Breast epithelium (tissue), 4 donors: ENCODE measurements at places on chromosomes 13 and 19. TPM values are rescaled to one million over a fixed set of nuclear protein-coding genes. Genes with fewer than 3 reads are reported as not detected.

The SPATA13 gene
- total RNA-seq = 6.6 TPM

The MBD3L3 gene
- total RNA-seq = not detected

The PSMC4 gene
- 70.8 TPM for total RNA-seq

GRCh38 chr13:26183416-26183815, 38.7 kb downstream of the RNF6 start:
- H3K36me3 ChIP-seq = no peaks in the 10 kb centered on the region
- no peak overlapping the region for H3K27ac ChIP-seq
- no peaks in the 10 kb centered on the region for H3K4me1 ChIP-seq
- H3K27me3 ChIP-seq = no peaks in the 10 kb centered on the region

DNA sequence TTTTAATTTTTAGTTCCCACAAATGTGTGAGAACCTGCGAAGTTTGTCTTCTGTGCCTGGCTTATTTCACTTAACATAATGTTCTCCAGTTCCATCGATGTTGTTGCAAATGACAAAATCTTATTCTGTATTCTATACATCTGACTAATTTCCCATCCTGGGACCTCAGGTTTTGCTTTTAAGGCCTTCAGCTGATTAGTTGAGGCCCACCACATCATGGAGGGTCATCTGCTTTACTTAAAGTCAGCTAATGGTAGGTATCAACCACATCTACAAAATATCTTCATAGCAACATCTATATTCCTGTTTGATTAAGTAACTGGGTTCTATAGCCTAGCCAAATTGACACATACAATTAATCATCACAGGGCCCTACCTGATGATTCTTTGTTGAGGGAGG, 534.0 kb downstream of the EFNB2 start:
- H3K27me3 ChIP-seq = no peaks in the 10 kb centered on the region
- no peak overlapping the region for H3K4me3 ChIP-seq
- no peaks in the 10 kb centered on the region for H3K4me1 ChIP-seq

DNA sequence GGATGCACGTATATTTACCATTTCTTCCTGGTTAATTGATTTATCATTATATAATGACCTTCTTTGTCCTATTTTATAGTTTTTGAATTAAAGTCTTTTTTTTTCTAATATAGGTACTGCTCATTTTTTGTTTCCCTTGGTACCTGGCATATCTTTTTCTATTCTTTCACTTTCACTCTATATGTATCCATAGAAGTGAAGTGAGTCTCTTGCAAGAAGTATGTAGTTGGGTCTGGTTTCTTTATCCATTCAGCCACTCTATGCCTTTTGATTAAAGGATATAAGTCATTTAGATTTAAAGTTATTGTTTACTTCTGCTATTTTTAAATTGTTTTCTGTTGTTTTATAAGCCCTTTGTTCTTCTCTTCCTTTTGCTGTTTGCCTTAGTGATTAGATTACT, 194.3 kb upstream of the SLITRK6 start:
- H3K27me3 ChIP-seq = no peaks in the 10 kb centered on the region
- H3K36me3 ChIP-seq = no peaks in the 10 kb centered on the region
- no peak overlapping the region for H3K27ac ChIP-seq
- no peaks in the 10 kb centered on the region for H3K4me1 ChIP-seq

- peak overlapping the region; percentile 83 for H3K27ac ChIP-seq
- no peaks in the 10 kb centered on the region for H3K36me3 ChIP-seq
- peak overlapping the region; percentile 75 for H3K4me3 ChIP-seq
Observed at GRCh38 chr19:7869910-7870511, 4.2 kb downstream of the PRR36 start.

GRCh38 chr13:106314417-106314816, 221.0 kb downstream of the EFNB2 start:
- no peak for DNase-seq
- no peaks in the 10 kb centered on the region for H3K36me3 ChIP-seq
- no peak overlapping the region for H3K27ac ChIP-seq
- H3K4me3 ChIP-seq = no peak overlapping the region

DNA sequence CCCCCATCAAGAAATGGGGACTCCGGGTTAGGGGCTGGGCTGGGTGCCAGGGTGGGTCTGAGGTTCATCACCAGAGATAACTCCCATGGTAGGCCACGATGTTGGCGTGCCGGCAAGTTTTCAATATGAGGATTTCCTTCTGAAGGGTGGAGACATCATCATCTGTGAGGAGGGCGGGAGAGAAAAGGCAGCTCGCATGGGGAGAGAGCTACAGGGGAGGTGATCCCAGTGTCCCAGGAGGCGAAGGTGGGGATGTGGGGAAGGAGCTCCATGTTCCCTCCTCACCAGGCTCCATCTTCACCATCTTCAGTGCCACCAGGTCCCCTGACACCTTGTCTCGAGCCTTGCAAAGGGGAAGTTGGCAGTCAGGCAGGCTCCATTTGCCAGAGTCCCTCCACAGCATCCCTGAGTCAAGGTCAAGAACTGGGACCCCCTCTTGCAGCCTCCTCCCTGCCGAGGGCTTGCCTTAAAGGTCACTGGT, 430 bp downstream of the MAP4K1 start:
- H3K27me3 ChIP-seq = no peaks in the 10 kb centered on the region
- H3K4me1 ChIP-seq = peaks cover 9% of the 10 kb centered on the region
- no peak overlapping the region for H3K27ac ChIP-seq

DNA sequence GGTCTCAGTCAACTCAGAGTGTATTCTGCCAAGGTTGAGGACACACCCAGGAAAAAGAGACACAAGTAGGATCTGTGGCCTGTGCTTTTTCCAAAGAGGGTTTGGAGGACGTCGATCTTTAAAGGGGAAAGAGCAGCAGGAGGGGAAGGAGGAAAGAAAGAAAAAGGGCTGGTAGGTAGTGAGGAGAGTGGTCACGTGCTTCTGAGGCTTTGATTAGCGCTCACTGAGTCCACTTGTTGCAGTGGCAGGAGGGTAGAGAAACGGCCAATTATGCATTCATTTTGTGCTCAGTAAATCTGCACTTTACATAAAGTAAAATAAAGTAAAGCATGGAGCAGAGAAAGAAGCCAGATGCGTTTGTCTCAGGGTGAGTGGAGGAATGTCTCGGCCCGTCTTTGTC, 126.0 kb upstream of the VSTM2B start:
- no peaks in the 10 kb centered on the region for H3K36me3 ChIP-seq
- no peaks in the 10 kb centered on the region for H3K4me1 ChIP-seq
- H3K27me3 ChIP-seq = no peaks in the 10 kb centered on the region

DNA sequence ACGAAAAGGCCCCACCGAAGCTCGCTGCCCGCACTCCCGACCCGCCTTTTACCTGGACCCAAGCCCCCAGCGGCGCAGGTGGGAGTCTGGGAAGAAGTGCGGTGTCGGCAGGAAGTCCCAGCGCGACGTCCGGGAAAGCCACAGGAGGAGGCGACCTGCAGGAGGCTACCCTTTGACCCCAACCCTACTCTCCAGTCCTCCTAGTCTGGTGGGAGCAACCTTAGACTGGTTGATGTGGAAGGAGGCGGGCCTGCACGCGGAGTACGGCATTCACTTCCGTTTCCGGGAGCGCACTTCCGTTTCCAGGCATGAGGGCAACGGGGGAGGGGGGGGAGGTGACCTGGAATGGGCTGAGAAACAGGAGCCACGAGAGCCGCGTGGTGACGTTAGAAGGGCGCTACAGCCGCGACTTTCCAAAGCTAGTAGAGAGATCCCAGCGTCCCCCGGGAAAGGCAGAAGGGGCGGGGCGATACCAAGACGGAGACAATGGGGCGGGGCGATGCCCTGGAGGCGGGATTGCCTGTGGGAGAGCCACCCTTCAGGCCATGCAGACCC, 28.5 kb downstream of the ZNF266 start:
- DNase-seq = peak; percentile 23
- H3K4me3 ChIP-seq = peak overlapping the region; percentile 60
- H3K36me3 ChIP-seq = no peaks in the 10 kb centered on the region
- no peaks in the 10 kb centered on the region for H3K4me1 ChIP-seq
- H3K27ac ChIP-seq = peak overlapping the region; percentile 29

DNA sequence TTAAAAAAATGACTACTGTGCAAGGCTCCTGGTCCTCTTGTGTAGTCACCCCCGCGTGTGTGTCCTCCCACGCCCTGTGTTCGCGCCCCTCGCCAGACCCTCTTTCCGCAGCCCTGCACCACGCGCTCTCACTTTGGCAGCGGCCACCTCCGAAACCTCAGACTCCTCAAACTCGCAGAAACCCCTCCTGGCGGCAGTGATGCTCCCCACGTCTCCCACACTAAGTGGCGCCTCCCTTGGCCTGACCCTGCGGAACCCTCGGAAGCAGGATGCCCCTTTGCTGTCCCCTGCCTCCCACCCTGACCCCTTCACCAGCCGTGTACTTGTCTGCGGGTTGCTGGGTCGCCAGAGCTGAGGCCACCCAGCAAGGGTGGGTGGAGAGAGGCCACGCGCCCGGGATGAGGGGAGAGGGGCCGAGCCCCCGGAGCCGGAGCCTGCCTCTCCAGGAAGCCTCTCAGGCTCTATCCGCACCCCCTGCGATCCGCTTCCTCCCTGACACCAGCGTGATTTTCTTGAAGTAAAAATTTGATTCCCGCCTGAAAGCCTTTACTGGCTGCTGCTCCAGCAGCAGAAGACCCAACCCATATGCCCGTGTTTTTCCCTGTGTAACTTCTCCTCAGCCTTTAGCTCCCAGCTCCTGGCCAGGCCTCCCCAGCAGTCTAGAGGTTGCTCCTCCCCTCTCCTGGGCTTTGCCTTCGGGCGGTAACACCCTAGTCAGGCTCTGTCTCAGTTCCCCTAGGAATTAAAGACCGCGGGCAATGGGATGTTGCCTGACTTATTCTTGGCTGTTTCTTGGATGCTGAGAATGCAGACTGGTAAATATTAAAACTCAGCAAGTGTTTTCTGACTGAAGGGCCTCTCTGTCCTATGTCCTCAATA, 55.2 kb downstream of the MIPEP start:
- no peaks in the 10 kb centered on the region for H3K36me3 ChIP-seq
- H3K27me3 ChIP-seq = no peaks in the 10 kb centered on the region
- no peak for DNase-seq
- H3K4me1 ChIP-seq = no peaks in the 10 kb centered on the region
- H3K27ac ChIP-seq = no peak overlapping the region

- no peaks in the 10 kb centered on the region for H3K4me1 ChIP-seq
- H3K27ac ChIP-seq = no peak overlapping the region
- no peak overlapping the region for H3K4me3 ChIP-seq
- H3K27me3 ChIP-seq = no peaks in the 10 kb centered on the region
- H3K36me3 ChIP-seq = no peaks in the 10 kb centered on the region
Observed at GRCh38 chr13:109745702-109746101, 40.7 kb downstream of the IRS2 start.

- H3K4me3 ChIP-seq = no peak overlapping the region
- no peaks in the 10 kb centered on the region for H3K4me1 ChIP-seq
- no peaks in the 10 kb centered on the region for H3K36me3 ChIP-seq
- H3K27me3 ChIP-seq = no peaks in the 10 kb centered on the region
- peak; percentile 68 for DNase-seq
Observed at GRCh38 chr19:45632468-45633196, 6.6 kb downstream of the EML2 start.

GRCh38 chr13:103236213-103236612, 170.0 kb upstream of the SLC10A2 start:
- H3K4me3 ChIP-seq = no peak overlapping the region
- H3K27me3 ChIP-seq = no peaks in the 10 kb centered on the region
- no peak overlapping the region for H3K27ac ChIP-seq
- DNase-seq = no peak

DNA sequence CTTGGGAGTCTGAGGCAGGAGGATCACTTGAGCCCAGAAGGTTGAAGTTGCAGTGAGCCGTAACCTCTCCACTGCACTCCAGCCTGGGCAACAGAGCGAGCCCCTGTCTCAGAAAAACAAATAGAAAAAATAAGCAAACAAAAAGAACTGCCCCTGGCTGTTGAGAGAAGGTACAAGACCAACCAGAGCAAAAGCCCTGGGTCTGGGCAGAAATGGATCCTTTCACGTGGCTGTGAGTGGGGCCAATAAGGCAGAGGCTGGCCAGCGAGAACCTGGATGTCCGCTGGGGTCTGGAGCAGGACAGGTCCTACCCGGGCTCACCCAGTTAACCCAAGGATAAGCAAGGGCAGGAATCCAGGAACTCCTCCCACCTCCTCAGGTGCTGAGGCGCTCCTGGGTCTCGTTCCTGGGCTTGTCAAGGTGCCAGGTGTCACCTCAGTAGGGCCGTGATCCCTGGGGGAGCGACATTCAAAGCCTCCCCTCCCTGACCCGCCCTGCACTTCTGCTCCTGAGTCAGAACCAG, 4.7 kb upstream of the SLC5A5 start:
- DNase-seq = no peak
- no peaks in the 10 kb centered on the region for H3K27me3 ChIP-seq
- no peaks in the 10 kb centered on the region for H3K4me1 ChIP-seq
- peaks cover 4% of the 10 kb centered on the region for H3K36me3 ChIP-seq
- no peak overlapping the region for H3K4me3 ChIP-seq

- H3K4me3 ChIP-seq = no peak overlapping the region
- no peaks in the 10 kb centered on the region for H3K27me3 ChIP-seq
- H3K4me1 ChIP-seq = peaks cover 31% of the 10 kb centered on the region
- H3K36me3 ChIP-seq = no peaks in the 10 kb centered on the region
Observed at GRCh38 chr19:4707322-4707721, 16.3 kb downstream of the DPP9 start.

DNA sequence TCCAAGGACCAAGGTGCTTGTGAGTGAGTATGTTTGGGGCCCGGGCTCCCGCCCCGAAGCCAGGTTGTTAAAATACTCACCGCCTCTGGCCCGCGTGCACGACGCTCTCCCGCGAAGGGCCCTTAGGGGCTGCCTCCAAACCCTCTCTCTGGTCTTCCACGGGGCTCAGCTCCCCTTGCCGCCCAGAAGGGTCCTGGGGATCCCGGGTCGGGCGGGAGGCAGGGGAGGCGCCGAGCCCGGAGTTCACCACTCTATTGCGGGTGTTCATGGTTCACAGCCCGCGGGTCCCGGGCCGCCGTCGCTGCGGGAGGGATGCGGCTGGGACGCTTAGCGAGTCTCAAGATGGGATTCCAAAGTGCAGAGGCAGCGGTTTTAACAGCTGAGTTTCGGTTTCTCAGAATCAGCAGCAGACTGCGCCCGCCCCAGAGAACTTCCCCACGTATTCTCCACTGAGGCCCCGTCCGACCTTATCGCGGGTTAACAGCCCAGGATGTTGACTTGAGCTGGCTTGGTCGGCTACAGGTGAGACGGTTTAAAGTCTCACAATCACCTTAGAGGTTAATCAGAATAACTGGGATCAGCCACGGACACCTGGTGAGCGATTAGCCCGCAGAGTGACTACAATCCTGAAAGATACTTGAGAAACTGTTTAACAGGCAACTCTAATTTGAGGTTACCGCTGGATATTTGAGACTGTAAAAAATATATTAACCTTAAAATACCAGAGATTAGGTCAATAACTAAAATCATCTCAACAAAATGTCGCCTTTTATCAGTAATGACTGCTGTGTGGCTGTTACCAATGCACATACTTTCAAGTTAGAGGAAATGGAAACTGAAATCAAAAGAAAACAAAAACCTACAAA, at the start of gene EPSTI1:
EPSTI1 (minus strand) TSS at position 344 of the 866 bp plus-strand sequence; CDS start at position 268, 76 bp downstream.
- no peaks in the 10 kb centered on the region for H3K27me3 ChIP-seq
- peak; percentile 53 for DNase-seq
- H3K36me3 ChIP-seq = no peaks in the 10 kb centered on the region
- H3K4me3 ChIP-seq = peak within 1 kb of the TSS; percentile 69
- no peaks in the 10 kb centered on the region for H3K4me1 ChIP-seq
